ENCODE measurements at places on chromosomes 1 and 21. TPM values are rescaled to one million over a fixed set of nuclear protein-coding genes. Genes with fewer than 3 reads are reported as not detected.

DNA sequence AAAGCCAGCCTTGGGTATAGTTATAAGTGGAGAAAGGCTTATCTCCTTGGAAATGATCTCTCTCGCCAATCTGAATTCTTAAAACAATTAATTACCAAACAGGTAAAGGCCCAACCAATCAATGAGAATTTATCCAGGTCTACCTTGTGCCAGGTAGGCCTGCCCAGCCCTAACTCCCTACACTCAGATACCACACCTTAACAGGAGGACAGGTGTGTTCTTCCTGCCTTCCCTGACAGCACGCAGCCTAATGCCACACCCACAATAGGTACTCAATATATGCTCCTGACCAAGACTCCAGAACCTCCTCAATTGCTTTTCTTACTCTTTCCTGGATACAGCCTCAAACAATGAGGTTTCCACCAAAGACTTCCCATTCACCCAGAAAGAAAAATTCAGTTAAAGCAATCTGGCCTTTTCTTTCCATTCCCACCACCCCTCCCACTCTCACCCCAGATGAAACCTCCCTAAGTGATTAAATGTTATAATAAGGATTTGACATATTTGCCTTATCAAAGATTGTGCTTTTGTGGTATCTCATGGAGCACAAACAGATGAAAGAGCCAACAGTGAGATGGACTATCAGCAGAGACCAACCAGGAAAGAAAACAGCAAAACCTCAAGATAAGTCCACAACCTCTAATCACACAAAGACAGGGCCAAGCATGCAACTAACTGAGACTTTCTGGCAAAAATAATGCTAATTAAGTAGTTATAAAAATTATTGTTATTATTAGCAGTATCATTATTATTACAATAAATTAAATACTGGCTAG is 25.6 kb downstream of the TRABD2B start:
- no peak overlapping the region for H3K27ac ChIP-seq
- H3K27me3 ChIP-seq, result no peaks in the 10 kb centered on the region
- no peak overlapping the region for H3K4me3 ChIP-seq
- no peaks in the 10 kb centered on the region for H3K36me3 ChIP-seq
- no peaks in the 10 kb centered on the region for H3K4me1 ChIP-seq
- DNase-seq, result no peak

FMO3 gene
- polyA plus RNA-seq, result 0.64 TPM

PLA2G2C gene
- polyA plus RNA-seq, result not detected

GRCh38 chr1:161737625-161738024 is 12.0 kb upstream of the DUSP12 start:
- no peaks in the 10 kb centered on the region for H3K27me3 ChIP-seq
- DNase-seq, result no peak
- H3K4me3 ChIP-seq, result no peak overlapping the region
- H3K4me1 ChIP-seq, result peaks cover 37% of the 10 kb centered on the region
- H3K36me3 ChIP-seq, result no peaks in the 10 kb centered on the region
- no peak overlapping the region for H3K27ac ChIP-seq

DNA sequence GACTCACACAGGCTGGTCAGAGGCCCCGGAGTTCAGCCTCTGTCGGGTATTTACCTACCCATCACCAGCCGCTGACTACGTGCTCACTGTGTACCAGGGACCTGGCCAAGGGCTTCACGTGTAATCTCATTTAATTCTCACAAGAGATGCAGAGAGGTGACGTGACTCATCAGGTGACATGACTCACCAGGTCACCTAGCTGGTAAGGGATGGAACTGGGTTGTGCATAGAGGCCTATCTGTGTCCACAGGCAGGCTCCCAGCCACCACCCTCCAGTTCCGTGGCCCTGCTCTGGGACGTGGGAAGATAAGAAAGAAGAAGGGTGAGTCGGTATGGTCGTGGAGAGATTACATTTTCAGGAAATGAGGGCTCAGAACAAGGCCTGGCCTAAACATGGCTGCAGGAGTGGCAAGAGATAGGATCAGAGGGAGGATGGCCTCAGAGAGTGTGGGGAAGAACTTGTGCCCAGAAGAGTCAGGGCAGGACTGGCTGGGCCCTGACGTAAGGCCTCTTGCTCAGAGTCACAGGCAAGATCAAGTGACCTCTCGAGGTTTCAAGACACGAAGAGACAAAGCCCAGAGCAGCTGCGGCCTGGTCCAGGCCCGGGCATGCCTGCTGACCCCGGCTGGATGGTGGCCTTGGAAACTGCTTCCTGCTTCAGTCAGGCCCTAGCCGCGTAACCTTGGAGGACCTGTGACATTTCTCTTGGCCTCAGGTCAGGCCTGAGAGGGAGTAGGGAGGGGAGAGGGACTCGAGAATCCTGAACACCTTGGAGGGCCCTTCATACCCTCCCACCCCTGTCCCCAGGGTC is 52.7 kb upstream of the WASF2 start:
- no peak for DNase-seq
- H3K4me3 ChIP-seq, result no peak overlapping the region
- peak overlapping the region; percentile 69 for H3K27ac ChIP-seq
- H3K36me3 ChIP-seq, result no peaks in the 10 kb centered on the region
- peaks cover 94% of the 10 kb centered on the region for H3K4me1 ChIP-seq
- H3K27me3 ChIP-seq, result no peaks in the 10 kb centered on the region

GRCh38 chr1:39757501-39757900 is 13.6 kb downstream of the OXCT2 start:
- no peak for DNase-seq
- no peak overlapping the region for H3K4me3 ChIP-seq
- no peaks in the 10 kb centered on the region for H3K4me1 ChIP-seq
- no peaks in the 10 kb centered on the region for H3K27me3 ChIP-seq

ANKRD34A gene
- polyA plus RNA-seq, result 0.62 TPM

DNA sequence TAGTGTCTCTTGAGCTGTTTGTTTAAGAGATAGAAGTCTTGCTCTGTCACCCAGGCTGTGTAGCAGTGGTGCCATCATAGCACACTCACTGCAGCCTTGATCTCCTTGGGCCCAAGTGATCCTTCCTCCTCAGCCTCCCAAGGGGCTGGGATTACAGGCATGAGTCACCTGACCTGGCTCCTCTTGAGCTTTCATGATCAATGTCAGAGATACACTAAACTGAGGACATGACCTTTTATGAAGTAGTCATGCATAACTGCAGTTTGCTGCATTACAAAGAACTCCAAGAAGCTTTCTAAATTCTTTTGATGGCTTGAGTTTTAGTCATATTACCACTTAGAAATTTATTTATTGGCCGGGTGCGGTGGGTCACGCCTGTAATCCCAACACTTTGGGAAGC is 77.7 kb downstream of the CC2D1B start:
- no peaks in the 10 kb centered on the region for H3K36me3 ChIP-seq
- H3K4me3 ChIP-seq, result no peak overlapping the region
- H3K4me1 ChIP-seq, result no peaks in the 10 kb centered on the region
- no peak overlapping the region for H3K27ac ChIP-seq
- no peaks in the 10 kb centered on the region for H3K27me3 ChIP-seq
- no peak for DNase-seq

TLCD4 gene
- 0.21 TPM for polyA plus RNA-seq

OR2M3 gene
- not detected for polyA plus RNA-seq

GRCh38 chr1:42937141-42937696 is 21.4 kb downstream of the SLC2A1 start:
- H3K36me3 ChIP-seq, result no peaks in the 10 kb centered on the region
- peaks cover 90% of the 10 kb centered on the region for H3K4me1 ChIP-seq
- no peaks in the 10 kb centered on the region for H3K27me3 ChIP-seq
- peak overlapping the region; percentile 97 for H3K27ac ChIP-seq
- H3K4me3 ChIP-seq, result no peak overlapping the region

- DNase-seq, result no peak
- H3K27ac ChIP-seq, result no peak overlapping the region
- H3K4me3 ChIP-seq, result no peak overlapping the region
- peaks cover 29% of the 10 kb centered on the region for H3K27me3 ChIP-seq
- peaks cover 5% of the 10 kb centered on the region for H3K4me1 ChIP-seq
These were observed 30.1 kb downstream of the SLC1A7 start for GRCh38 chr1:53112271-53112774.

MATN1 gene
- polyA plus RNA-seq, result 0.06 TPM

CYP2J2 gene
- 0.35 TPM for polyA plus RNA-seq

FMO1 gene
- polyA plus RNA-seq, result 0.17 TPM

GRCh38 chr1:94202241-94202640 is 35.1 kb downstream of the ARHGAP29 start:
- no peaks in the 10 kb centered on the region for H3K4me1 ChIP-seq
- DNase-seq, result no peak
- no peak overlapping the region for H3K27ac ChIP-seq

PDPN gene
- 1.9 TPM for polyA plus RNA-seq

RASAL2 gene
- polyA plus RNA-seq, result 0.42 TPM

GRCh38 chr1:231387770-231388669 is 34.1 kb downstream of the EGLN1 start:
- H3K4me1 ChIP-seq, result peaks cover 23% of the 10 kb centered on the region
- no peaks in the 10 kb centered on the region for H3K36me3 ChIP-seq
- H3K27me3 ChIP-seq, result no peaks in the 10 kb centered on the region
- H3K27ac ChIP-seq, result no peak overlapping the region
- H3K4me3 ChIP-seq, result no peak overlapping the region

DNA sequence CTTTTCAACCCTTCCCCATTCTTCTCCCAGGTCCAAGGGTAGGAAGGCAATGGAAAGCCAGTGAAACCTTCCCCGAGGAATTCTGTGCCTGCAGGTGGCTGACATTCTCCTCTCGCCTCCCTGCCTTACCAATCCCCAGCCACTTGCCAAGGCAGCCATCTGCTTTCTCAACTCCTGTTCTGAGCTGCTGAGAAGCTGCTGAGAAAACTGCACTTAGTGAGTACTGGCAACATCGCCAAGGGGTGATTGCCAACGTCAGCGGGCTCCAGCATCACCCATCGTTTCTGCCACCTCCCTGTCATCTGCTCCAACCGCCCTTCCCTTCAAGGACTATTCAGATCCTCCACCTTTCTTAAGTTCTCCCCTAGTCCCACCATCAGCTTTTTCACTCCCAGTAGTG is 106.0 kb downstream of the PTPRU start:
- peaks cover 55% of the 10 kb centered on the region for H3K27me3 ChIP-seq
- no peaks in the 10 kb centered on the region for H3K36me3 ChIP-seq
- no peak overlapping the region for H3K27ac ChIP-seq
- H3K4me3 ChIP-seq, result no peak overlapping the region
- H3K4me1 ChIP-seq, result no peaks in the 10 kb centered on the region

- no peaks in the 10 kb centered on the region for H3K4me1 ChIP-seq
- no peak overlapping the region for H3K27ac ChIP-seq
- H3K27me3 ChIP-seq, result no peaks in the 10 kb centered on the region
- no peak for DNase-seq
- H3K4me3 ChIP-seq, result peak overlapping the region; percentile 15
These were observed 76.6 kb downstream of the GPR88 start for GRCh38 chr1:100614570-100614969.

DNA sequence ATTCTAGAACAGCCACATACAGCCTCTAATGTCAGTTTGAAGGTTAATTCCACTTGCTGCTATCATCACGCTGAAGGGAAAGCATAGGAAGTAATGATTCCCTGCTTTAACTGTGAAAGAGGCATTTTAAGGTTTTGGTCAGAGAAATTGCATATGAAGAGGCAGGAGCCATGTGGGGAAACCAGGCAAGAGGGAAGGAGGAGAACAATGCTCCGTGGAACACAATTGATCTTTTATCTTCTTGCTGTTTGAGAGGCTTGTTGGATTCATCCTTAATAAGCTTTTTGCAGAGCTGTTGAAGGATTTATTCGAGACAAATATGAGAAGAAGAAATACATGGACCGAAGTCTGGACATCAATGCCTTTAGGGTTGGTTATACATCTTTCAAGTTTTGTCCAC is 35.9 kb downstream of the SMAP2 start:
- DNase-seq, result no peak
- no peaks in the 10 kb centered on the region for H3K36me3 ChIP-seq
- H3K4me3 ChIP-seq, result no peak overlapping the region
- peaks cover 8% of the 10 kb centered on the region for H3K4me1 ChIP-seq
- no peak overlapping the region for H3K27ac ChIP-seq
- no peaks in the 10 kb centered on the region for H3K27me3 ChIP-seq

DNA sequence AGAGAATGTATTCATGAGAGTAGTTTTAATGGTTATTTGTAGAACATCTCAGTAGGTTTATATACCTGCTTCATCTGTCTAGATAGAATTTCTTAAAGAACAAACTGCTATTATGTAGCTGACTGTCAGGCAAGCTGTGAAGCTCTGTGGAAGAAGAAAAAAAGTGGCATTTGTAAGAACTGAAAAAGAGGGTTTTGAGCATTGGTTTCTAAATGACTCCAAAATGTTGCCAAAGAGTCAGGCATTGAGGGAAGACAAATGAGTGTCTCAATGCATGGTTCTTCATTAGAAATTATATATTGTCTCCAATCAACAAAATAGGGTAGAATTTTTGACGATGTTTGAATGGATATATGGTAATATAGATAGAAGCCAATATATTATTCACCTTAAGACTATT is 1276.1 kb downstream of the KCNT2 start:
- no peak for DNase-seq
- H3K27me3 ChIP-seq, result no peaks in the 10 kb centered on the region
- no peak overlapping the region for H3K27ac ChIP-seq
- H3K4me1 ChIP-seq, result no peaks in the 10 kb centered on the region
- H3K4me3 ChIP-seq, result no peak overlapping the region
- H3K36me3 ChIP-seq, result no peaks in the 10 kb centered on the region

GRCh38 chr21:15023776-15024175 is 41.0 kb downstream of the NRIP1 start:
- no peak overlapping the region for H3K4me3 ChIP-seq
- H3K36me3 ChIP-seq, result no peaks in the 10 kb centered on the region
- no peaks in the 10 kb centered on the region for H3K27me3 ChIP-seq
- peaks cover 33% of the 10 kb centered on the region for H3K4me1 ChIP-seq
- no peak overlapping the region for H3K27ac ChIP-seq

ASAP3 gene
- polyA plus RNA-seq, result 7.4 TPM

DNA sequence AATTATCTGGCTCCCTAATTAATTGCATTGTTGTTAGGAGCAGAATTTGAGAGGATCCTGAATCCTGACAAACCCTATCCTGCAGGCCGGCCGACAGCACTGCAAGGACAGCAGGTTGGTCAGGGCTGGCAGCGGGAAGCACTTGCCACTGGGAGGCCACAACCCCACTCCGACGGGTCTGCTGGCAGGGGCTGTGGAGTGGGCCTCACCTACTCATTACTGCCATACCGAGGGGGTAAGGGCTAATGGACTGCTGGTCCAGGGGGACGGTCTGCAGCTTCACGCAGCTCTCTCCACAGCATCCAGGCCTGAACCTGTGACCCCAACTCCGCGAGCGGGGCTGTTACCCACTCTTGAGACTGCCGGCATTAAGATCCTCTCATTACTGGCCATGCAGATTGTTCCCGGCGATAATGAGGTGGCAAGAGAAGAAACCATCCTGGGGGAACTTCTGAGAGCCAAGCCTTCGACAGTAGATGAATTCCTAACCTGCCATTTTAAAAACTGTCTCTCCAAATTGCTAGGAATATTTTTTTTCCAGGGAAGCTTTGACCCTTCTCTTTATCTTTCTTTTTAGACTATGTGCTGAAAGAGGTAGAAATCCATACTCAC is 501.3 kb downstream of the OMA1 start:
- H3K36me3 ChIP-seq, result no peaks in the 10 kb centered on the region
- no peaks in the 10 kb centered on the region for H3K4me1 ChIP-seq
- H3K4me3 ChIP-seq, result no peak overlapping the region
- H3K27me3 ChIP-seq, result no peaks in the 10 kb centered on the region

DNA sequence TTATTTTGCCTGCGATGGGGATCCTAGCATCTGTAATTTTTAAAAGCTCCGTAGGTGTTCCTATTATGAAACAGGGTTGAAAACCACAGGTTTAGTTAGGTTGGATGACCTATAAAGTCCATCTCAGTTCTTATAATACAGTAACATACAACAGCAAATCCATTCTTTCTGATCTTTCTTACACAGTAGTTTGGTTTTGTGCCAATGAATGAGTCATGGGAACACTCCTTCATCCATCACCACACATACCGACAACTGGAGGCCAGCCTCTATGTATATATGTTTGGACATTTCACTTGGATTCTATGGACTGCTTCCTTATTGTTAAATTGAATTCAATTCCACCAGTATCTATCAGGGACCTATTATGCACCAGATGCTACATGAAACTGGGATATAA is 118.4 kb upstream of the L1TD1 start:
- peaks cover 12% of the 10 kb centered on the region for H3K36me3 ChIP-seq
- H3K4me3 ChIP-seq, result no peak overlapping the region
- DNase-seq, result no peak
- H3K4me1 ChIP-seq, result no peaks in the 10 kb centered on the region
- H3K27ac ChIP-seq, result no peak overlapping the region
